Cardiac muscle cell (in vitro differentiated cells and primary cell): ENCODE measurements at places on chromosomes 6 and 20. TPM values are rescaled to one million over a fixed set of nuclear protein-coding genes. Genes with fewer than 3 reads are reported as not detected.

GRCh38 chr20:57236813-57237584 lies 29.4 kb downstream of the BMP7 start:
- no peak for DNase-seq

DNA sequence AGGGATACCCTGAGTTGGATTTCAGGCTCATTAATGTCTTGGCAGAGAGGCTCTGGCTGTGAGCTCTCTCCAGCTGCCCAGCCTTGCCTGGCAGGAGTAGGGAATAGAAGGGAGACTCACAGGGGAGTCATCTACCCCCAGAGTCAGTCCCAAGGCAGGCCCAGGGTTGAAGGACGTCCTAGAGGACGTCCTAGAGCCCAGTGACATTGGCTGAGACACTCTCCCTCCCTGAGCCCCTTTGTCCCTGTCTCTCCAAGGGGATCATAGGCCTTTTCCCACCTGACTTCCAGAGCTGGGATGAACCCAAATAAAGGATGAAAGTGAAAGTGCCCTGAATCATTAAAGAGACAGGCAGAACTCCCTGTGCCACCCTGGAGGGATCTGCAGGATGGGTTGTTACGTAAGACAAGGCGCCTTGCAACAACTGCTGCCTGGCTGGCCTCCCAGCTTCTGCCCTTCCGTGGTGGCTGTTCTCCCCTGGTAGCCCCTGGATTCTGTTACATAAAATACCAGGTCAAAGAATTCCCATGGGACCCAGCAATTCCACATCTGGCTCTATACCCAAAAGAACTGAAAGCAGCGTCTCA lies 53.6 kb upstream of the SIRPA start:
- no peak for DNase-seq

DNA sequence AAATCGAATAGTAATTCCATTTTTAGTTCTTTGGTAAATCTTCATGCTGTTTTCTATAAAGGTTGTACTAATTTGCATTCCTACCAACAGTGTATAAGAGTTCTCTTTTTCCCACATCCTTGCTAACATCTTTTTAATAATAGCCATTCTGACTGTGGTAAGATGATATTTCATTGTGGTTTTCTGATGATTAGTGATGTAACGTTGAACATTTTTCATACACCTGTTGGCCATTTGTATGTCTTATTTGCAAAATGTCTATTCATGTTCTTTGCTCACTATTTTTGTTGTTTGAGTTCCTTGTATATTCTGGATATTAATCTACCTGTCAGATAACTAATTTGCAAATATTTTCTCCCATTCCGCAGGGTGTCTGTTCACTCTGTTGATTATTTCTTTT lies 64.5 kb downstream of the LIN28B start:
- DNase-seq, result no peak

Gene RAB23
- 14.7 and 21.3 TPM in 2 replicates for polyA plus RNA-seq

Gene EDN1
- polyA plus RNA-seq, result 1.2 and 2.0 TPM in 2 replicates
